Fibroblast of upper back skin (primary cell): ENCODE measurements at places on chromosomes 13 and 19.

GRCh38 chr19:55600662-55601028, 557 bp downstream of the ZNF524 start:
- no peak for DNase-seq

DNA sequence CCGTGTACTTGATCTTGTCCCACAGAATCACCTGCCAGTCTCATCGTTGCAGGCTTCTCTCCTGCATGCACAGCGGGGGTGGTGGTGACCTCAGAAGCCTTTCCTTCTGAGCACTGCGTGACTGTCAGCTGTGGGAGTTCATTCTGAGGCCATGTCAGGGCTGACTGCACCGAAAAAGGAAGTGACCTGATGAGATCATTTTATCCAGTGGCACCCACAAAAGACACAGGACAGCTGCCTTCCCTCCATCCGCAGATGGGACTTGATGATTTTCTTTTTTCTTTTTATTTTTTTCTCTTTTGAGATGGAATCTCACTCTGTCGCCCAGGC, 89.7 kb downstream of the RAB20 start:
- DNase-seq = no peak

GRCh38 chr13:65454403-65454802, 1775.7 kb downstream of the PCDH9 start:
- no peak for DNase-seq

GRCh38 chr13:67147342-67148133, 82.6 kb downstream of the PCDH9 start:
- peak; percentile 88 for DNase-seq

DNA sequence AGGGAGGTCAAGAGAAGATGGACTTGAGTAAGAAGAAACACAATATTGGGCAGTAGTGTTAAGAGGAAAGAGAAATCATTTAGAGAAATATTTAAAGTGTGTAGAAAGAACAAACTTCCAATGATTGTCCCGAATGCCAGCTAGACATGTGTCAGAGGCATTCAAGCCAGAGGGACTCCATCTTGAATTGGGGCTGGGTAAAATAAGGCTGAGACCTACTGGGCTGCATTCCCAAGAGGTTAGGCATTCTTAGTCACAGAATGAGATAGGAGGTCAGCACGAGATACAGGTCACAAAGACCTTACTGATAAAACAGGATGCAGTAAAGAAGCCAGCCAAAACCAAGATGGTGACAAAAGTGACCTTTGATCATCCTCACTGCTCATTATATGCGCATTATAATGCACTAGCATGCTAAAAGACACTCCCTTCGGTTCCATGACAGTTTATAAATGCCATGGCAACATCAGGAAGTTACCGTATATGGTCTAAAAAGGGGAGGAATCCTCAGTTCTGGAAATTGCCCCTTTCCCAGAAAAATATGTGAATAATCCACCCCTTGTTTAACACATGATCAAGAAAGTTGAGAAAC, 127.0 kb upstream of the IPO5 start:
- no peak for DNase-seq

DNA sequence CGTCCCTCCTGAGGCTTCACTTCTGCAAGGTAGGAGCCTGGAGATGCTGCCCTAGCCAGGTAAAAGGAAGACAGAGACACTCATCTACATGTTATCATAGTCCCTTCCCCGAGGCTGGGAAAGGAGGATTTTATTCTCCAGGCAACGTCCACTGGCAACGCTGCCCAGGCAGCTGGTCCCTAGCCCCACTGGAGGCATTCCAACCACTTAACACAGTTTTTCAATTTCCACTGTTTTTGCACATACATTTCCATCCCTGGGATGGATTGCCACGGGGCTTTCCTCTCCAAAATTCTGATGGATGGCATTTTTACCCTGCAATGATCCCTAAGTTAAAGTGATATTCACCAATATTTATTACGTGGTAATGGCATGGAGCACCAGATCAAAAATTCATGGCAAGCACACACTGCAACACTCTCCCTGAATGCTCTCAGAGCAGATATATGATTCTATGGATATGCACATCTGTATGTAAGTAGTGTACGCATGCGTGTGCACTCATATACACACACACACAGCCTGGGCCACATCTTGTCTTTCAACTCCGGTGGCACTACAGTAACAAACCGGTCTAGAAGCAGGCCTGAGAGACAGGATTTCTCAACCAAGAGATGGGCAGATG, 322.3 kb upstream of the TSHZ3 start:
- no peak for DNase-seq

DNA sequence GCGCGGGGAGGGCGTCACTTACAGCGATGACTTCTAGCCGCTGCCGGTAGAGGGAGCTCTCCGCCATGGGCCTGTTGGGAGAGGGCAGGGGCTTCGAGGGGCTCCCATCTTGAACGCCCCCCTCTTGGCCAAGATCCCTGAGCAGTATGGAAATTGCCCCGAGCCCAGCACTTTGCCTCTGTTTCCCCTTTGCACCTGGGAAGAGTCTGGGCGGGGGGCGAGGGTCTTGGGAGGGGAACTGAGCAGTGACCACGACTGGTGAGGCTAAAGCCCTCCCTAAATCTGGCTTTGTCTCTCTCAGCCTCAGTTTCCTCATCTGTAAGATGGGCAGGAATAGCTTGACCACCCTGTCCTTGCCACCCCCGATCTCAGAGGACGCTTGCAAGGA, 2.8 kb downstream of the PALM3 start:
- DNase-seq = no peak

DNA sequence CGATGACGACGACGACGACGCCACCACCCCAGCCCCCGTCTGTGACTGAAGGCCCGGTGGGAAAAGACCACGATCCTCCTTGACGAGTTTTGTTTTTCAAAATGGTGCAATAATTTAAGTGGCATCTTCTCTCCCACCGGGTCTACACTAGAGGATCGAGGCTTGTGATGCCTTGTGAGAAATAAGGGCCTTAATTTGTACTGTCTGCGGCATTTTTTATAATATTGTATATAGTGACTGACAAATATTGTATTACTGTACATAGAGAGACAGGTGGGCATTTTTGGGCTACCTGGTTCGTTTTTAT, 2.5 kb downstream of the KLF2 start:
- DNase-seq = no peak

DNA sequence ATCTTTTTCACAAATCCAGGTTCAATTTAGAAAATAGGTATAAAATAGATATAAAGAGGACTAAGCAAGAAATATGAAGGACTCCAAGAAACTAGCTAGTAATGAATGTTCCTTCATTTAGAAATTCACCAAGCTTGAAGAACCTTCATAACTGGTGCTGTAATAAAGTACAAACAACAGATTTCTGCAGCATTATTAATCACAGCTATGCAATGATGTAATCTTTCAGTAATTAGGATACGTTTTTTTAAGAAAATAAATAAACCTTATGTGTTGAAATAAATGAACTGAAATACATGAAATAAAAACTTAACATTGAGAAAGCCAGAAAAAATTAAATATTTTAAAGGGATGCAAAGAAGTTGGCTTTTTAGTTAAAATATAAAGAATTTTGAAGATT, 236.1 kb downstream of the RGCC start:
- DNase-seq = no peak

- DNase-seq = peak; percentile 68
These were observed 112.3 kb downstream of the VWA8 start for GRCh38 chr13:41848435-41849255.

DNA sequence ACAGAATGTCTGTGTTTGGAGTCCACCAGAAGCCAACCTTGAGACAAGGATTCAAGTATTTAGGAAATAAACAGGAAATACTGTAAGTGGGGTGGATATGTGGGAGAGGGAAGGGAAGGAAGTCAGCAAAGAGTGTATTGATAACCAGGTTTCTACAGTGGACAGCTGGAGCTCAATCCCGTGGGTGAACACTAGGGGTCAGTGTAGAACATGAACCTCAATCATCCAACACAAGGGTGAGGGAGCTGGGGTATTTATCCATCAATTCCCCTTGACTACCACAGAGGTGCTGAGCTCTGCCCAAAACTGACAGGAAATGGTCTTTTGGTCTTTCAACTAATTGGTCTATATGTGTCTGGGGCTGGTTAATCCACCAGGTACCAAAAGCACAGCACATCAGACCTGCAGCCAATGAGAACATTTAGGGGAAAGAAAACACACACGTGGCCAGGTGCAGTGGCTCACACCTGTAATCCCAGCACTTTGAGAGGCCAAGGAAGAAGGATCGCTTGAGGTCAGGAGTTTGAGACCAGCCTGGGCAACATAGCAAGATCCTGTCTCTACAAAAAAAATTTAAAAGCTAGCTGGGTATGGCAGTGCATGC, 5.6 kb upstream of the SYDE1 start:
- peak; percentile 25 for DNase-seq

- no peak for DNase-seq
These were observed 764 bp downstream of the MIR17HG start for GRCh38 chr13:91347996-91348905.
